ENCODE measurements at places on chromosomes 16 and 17.

DNA sequence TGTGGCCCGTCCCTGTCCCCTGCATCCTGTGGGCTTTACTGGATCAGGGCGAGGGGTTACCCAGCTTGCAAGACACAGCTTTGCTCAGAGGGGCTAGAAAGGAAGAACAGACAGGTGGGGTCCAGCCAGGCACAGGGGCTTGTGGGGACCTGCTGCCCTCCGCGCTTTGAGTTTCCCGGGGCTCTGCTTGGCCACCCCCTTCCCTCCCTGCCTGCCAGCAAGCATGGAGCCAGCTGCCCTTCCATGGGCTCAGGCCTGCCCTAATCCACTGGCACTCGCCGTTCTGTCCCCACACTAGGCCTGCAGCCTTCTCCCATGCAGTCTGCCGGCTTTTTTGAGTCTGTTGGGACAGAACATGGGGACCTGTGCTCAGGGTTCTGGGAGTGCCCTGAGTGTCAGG is 3.4 kb downstream of the SNN start:
- no peak for DNase-seq

DNA sequence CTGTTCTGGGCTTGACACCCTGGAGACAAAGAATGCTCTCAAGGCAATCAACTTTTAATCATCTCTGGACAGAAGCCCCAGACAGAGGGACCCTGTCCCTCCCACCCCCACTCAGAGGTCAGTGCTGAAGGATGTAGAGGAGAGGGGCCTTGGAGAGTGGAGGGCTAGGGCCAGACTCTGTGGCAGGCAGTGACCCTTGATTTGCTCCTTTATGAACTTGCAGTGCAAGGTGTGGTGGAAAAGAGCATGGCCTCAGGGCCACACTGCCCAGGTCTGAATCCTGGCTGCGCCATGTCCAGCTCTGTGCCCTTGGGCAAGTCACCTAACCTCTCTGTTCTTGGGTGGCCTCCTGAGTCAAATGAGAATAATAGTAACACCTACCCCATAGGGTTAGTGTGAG is 134.3 kb downstream of the TMEM132E start:
- no peak for DNase-seq

- no peak for DNase-seq
Observed at GRCh38 chr16:87995644-87996043, 44.4 kb downstream of the BANP start.

DNA sequence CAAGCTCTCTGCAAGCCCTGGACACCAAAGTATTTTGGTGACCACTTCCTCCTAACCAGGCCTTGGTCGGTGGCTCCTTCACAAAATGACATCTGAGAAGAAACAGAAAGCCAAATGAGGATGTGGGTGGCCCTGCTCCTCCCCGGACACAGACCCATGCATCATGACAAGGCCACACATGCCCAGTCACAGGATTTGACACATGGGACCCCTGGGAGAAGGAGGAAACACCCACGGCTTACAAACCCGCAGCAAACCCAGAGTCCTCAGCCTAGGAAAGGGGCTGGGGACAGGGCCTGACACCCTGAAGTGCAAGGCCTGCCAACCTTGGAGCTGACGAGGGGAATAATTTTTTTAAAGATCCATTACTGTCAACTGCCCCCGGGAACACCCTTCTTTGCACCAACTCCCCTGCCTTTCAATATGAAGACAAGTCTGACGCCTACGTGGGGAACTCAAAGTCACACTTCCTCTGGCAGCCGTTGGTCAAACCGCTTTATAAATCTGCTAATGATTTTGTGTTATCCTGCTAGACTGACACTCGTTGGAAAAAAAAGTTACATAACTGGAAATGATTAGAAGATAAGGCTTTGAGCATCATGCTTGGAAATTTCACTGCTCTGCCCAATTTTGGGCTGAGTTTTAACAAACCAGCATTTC is 41.3 kb downstream of the GAS7 start:
- no peak for DNase-seq

GRCh38 chr16:50635505-50636392 is 45.4 kb downstream of the SNX20 start:
- no peak for DNase-seq

GRCh38 chr16:15642557-15643047 is 352 bp downstream of the MARF1 start:
- DNase-seq: peak; percentile 49

DNA sequence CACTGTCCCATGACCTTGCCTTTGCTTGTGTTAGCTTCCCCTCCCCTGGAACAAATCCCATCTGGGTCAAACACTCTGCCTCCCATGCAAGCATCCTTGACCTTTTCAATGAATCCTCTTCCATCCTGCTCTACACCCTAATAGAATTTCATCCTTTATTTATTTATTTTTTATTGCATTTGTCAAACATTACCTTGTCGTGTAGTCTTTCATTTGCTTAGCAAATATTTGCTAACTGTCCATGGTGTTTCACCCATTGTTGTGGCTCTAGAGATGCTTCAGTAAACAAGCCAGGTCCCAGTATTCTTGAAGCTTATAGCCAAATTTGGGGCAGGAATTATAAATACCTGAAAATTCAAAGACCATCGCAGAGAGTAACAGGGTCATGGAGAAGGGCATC is 51.0 kb upstream of the MRTFB start:
- DNase-seq: no peak

- no peak for DNase-seq
Observed at GRCh38 chr17:59828478-59828760, 64.3 kb downstream of the TUBD1 start.

DNA sequence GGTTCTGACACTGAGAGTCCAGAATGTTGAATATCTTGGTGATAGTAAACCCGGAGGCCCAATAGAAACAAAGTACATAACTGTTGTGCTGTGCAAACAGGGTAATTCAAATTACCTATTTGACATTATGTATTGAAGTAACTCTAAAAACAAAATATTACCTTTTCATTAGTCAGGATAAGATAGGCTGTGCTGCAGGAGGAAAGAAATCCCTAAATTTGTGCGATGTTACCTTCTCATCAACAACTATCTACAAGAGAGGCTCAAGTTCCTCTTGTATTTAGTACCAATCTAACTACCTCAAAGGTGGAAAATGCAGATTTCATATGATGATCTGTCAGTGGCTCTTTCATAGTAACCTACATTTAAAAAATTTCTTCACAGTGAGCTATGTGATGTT is 367.2 kb downstream of the ZFHX3 start:
- DNase-seq: no peak

- DNase-seq: no peak
Observed at GRCh38 chr16:80720804-80721371, 83.5 kb downstream of the CDYL2 start.

- no peak for DNase-seq
Observed at GRCh38 chr16:89202422-89203215, 2.3 kb upstream of the SLC22A31 start.

DNA sequence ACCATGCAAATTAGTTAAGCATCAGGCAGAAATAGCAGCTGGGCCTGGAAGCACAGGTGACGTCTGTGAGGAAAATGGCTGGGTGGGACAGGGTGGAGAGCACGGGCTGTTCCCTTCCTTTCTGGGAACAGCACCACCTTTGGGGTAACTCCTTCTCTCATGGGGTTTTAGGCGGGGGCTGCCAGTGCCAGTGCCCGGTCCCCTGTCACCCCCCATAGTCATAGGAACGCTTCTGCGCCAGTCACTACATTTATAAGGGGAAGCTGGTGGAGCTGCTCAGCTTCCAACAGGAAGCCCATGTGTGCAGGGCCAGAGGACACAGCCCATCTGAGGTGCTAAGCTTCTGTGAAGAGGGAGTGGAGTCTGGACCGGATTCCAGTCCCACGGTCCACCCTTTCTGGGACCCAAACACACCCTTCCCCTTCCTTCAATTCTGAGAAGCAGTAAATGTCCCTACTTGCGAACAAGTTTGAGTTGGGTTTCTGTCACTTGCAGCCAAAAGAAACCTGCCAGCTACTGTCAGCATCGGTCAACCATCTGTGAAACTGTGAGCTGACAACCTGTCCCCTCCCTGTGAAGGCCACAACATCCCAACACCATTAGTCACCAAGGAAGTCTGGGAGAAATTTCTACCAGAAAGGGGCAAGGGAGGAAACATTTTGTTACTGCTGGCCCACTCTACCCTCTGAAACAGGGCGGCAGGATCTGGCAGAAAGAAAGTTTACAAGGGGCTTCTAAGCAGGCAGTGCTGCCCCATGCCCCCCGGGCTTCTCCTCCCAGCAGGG is 86.0 kb upstream of the AMZ2 start:
- DNase-seq: no peak

GRCh38 chr17:41810659-41811548 is 845 bp downstream of the P3H4 start:
- DNase-seq: no peak

DNA sequence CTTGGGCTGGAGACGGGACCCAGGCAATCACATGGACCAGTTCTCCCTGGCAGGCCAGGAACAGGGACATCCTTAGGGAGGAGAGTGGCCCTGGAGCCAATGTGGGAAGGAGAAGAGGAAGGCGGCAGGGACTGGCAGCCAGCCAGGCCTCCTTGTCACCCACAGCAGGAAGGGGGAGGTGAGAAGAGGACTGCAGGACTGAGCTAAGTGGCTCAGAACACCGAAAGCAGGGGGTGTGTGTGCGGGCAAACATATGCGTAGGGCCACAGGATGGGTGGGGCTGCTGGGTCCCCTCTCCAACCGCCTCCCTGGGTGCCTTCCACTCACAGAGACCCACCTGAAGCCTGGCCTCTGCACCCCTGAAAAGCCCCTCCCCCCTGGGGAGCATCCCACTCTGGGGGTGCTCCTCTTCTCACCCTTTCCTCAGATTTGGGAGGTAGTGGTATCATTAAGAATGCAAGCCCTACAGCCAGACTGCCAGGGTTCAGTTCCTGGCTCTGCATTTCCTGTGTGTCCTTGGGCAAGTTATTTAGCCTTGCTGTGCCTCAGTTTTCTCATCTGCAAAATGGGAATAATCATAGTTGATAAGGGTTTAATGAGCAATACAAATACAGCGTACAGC is 8.1 kb downstream of the PNMT start:
- no peak for DNase-seq

- peak; percentile 61 for DNase-seq
Observed at GRCh38 chr17:45234641-45235415, 13.1 kb downstream of the FMNL1 start.

DNA sequence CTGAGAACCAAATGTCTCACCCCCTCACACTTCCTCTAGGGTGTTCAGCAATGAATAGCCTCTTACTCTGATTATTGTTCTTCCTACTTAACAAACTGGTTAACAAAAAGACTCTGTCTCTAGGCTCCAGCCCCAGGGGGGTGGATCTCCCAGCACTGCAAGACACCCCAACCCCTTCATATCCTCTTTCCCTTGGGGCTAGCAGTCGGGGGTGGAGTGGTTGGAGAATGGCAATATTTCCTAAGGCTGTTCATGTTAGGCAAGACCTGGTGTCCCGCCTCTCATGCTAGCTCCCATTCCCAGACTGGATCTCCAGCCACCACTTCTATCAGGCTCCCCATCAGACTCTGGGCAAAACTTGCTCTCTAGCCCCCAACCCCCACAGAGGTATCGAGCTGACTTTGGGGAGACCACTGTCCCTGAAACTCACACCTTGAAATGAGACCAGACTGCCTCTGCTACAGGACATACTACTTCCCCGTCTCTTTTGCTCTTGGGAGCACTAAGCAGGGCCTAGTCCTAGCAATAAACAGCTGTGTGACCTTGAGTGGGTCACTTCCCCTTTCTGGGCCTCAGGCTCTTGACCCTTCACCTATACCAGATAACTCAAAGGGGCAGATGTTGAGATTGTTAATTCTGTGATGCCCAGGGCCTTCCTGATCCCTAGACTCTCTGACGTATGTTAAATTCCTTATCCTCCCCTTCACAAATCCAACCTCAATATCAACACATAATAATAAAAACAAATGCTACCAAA is 2.4 kb downstream of the SLC25A35 start:
- DNase-seq: no peak

- DNase-seq: peak; percentile 97
Observed at GRCh38 chr17:51120739-51121619, at the start of gene SPAG9. SPAG9 (minus strand) TSS chr17:51120868; CDS start chr17:51120656, 212 bp downstream.

GRCh38 chr16:11136600-11136999 is 119.4 kb downstream of the SOCS1 start:
- no peak for DNase-seq

- no peak for DNase-seq
Observed at GRCh38 chr16:84069540-84069939, 26.9 kb upstream of the SLC38A8 start.

All from HTR-8/SVneo (cell line).